ENCODE measurements at places on chromosomes 4 and X.

GRCh38 chrX:76148041-76148665 is 24.7 kb upstream of the PBDC1 start:
- DNase-seq = peak; percentile 27

DNA sequence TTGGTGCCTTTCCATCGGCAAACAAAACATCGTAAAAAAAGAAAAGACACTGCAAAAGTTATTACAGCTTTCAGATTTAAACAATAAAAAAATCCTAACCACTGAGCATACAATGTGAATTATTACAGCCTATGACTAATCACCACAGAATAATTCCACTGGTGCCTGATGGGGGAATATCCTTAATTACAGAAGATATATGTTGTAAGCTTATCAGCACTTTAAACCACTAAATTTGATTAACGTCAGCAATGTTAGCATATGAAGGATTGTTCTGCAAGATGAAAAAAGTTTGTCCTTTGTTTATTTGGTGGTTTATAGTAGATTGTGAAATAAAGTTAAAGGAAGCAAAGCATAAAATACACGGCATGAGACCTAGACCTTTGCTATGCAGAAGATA is 210.2 kb upstream of the ADAMTS3 start:
- DNase-seq = no peak

- DNase-seq = no peak
These were observed 14.8 kb upstream of the MXD4 start for GRCh38 chr4:2276581-2277325.

GRCh38 chr4:113285501-113285900 is 236.0 kb downstream of the ANK2 start:
- no peak for DNase-seq

GRCh38 chr4:130722361-130722760 is 1626.4 kb downstream of the C4orf33 start:
- no peak for DNase-seq

DNA sequence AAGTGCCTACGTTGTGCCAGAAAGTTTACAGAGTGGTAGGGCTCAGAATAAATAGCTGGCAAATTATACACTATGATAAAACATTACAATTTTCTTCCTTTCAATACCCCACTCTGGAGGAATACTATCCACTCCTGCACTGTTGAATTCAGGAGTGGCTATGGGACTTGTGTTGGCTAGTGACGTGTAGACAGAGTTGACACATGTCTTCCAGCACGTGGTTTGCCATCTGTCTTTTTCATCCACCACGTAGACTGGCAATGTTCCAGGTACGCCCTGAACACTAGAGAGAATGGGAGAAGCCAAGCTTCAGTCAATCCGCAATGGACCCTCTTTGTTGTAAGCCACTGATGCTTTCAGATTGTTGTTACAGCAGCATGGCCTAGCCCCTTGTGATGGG is 168.8 kb upstream of the RBPJ start:
- no peak for DNase-seq

- DNase-seq = no peak
These were observed 148.7 kb upstream of the CHRDL1 start for GRCh38 chrX:110944311-110944750.

DNA sequence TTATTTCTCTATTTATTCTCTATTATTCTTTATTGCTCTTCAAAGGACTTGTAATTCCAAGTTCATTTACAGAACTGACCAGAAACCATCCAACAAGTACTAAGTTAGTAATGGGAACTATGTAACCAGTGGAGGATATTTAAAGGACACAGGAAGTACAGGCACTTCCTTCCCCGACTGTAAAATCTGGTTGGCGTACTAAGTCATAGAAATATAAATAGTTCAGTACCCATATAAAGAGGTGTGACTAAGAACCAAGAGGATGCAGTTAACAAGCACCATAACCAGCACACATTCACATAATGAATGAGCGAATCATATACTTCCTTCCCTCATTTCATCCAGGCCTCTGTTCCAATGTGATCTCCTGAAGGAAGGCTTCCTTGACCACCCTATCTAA is 3.6 kb upstream of the EIF4E start:
- no peak for DNase-seq

DNA sequence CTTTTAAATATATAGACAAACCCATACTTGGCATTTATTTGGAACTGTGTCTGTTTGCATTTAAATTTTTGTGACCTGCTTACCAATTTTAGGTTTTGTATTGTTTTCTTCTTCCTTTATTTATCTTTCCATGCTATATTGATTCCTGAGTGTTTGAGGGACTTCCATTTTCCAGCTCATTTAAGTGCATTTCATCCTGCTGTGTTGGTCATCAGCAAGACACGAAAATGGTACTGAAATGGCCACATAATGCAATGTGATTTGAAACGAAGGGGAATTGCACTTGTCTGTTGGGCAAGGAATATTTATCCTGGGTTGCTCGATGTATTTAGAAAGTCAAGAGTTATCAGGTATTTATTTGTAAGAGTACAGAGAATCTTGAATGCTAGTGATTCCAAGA is 524.3 kb upstream of the MAGEB2 start:
- no peak for DNase-seq

GRCh38 chr4:74632634-74633033 is 161.7 kb downstream of the BTC start:
- DNase-seq = peak; percentile 45

DNA sequence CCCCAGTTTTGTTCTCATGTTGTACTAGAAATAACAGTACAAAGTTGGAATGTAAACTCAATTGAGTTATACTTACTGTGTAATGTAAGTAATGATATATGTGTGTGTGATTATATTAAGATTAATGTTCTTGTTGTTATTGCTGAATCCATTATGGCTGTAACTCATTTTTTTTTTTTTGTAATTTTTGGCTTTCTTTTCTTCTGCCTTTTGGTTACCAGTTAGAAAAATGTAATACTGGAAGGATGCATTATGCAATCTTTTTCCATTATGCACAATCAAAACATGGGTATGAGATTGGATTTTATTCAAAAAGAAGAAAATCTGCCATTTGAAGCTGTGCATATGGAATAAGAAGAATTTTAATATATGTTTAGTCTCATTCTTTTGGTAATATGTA is 34.0 kb downstream of the BANK1 start:
- no peak for DNase-seq

DNA sequence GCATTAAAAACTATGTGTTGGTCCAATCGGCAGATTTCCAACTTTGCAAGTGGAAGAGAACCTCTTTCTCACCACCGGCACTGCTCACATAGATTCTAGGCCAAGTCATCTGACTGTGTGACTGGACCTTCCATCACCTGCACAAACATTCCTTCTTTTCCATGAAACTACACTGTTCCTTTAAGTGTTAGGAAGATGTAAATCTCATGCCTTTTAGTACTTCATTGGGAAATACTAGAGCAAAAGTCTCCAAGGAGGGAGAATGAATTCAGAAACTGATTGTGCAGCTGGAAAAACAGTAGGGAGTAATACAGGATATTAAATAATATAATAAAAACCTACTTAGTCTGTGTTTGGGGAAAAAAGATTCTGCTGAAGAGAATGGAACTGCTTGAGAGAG is 238.2 kb downstream of the GPC3 start:
- no peak for DNase-seq

DNA sequence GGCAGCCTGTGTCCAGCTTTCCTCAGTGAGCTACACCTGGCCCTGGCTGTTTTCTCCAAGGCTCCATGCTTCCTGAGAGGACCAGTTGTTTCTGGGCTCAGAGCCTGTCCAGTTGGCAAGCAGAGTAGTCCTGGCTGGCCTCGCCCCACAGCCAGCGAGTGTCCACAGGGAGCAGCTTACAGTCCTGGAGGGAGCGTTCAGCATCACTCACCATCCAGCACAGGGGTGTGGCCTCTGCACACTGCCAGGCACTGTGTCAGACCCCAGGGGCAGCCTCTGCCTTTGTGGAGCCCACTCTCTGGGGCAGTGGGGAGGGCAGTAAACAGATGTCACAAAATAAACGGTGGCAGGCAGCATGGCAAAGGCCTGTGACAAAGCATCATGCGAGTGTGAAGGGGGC is 23.9 kb downstream of the EVC start:
- DNase-seq = no peak

GRCh38 chr4:26802790-26803189 is 57.9 kb upstream of the STIM2 start:
- no peak for DNase-seq

DNA sequence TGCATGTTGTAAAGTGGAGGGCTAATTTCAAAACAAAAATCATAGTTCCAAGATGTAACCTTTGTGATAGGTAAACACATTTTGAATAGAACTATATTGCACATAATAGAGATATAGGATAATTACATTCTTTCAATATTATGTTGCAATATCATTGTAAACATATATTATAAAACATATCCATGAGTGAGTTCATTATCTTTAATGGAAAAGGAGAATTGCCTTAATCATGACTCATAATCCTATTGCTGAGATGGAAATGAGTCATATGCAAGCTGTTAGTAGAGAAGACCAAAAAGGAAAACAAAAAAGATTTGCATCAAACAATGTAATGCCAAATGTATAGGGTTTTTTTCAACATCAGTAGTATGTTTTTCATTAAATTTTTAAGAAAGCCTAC is 73.7 kb upstream of the WDR44 start:
- DNase-seq = no peak

GRCh38 chr4:90051999-90052398 is 75.2 kb upstream of the CCSER1 start:
- no peak for DNase-seq

GRCh38 chrX:100636321-100636991 is at the start of gene TSPAN6:
TSPAN6 (minus strand) TSS chrX:100636806; CDS start chrX:100636694, 112 bp downstream.
- DNase-seq = peak; percentile 80

DNA sequence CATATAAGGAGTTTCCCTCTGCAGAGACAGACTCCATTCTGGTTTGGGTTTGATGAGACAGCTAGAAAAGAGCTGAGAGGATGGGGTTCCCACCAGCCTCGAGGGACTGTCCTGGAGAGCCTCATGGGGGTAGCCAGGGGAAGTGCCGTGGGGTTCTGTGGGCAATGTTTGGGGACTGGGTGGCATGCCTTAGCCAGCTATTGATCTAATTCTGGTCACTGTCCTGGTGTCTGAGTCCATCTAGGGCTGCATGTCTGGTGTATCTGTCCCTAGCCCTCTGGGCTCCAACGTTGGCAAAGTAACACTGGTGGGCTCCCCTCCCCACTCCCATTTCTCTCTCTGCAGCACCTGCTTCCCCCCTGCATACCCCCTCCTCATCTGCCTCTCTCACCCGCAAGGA is 135.4 kb downstream of the SMIM20 start:
- DNase-seq = no peak

- no peak for DNase-seq
These were observed 126.9 kb downstream of the MAML3 start for GRCh38 chr4:140027101-140027500.

- DNase-seq = no peak
These were observed 158.4 kb downstream of the CHIC2 start for GRCh38 chr4:53905941-53906377.

- DNase-seq = no peak
These were observed 250.0 kb downstream of the CBR4 start for GRCh38 chr4:168759959-168760527.

GRCh38 chrX:17470136-17470535 is 95.1 kb downstream of the NHS start:
- DNase-seq = no peak

GRCh38 chrX:109886122-109886761 is 116.7 kb upstream of the TMEM164 start:
- DNase-seq = peak; percentile 34

DNA sequence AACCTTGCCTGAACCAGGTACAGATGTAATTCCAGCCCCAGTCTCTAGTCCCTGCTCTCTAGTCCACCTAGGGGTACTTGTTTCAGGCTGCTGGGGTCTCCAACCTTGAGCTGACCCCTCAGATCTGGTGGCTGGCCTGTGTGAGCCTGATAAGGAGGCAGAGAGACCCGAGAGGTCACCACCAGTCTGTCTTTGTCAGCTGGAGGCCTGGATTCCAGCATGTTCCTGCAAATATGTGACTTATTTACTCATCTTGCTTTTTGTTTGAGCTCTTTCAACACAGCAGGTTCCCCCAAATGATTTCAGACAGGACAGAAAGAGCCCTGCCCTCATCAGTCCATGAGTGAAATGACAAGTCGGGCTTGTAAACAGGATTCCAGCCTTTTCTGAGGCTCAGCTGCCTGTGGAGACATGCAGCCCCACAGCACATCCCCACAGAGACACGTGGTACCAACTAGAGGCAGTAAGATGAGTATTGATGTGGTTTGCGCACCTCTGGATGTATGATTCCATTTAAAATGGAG is 37.5 kb upstream of the STK26 start:
- no peak for DNase-seq

DNA sequence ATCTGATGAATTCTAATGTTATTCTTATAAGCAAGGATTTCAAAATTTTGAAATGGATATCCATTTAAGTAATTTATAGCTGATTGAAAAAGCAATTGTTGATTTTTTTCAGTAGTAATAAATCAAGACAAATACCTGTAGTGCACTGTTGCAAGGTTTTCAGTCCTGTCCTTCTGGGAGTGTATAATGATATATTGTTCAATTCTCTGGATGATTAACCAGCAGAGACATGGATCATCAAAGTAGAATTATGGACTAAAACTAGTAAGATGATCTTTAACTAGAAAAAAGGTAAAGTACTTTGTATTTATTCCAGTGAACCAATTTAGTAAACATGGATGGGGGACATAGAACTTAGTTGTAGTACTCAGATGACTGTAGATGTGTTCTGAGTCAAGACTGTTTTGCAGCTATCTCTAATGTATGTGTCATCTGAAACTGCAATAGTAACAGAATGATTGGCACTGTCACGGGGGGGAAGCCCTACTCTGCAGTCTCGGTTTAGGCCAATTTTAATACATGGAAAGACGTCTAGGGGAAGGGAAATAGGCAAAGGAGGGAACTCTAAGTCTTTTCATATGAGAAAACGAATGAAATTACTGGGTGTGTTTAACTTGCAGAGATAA is 121.9 kb downstream of the GLRA3 start:
- no peak for DNase-seq

- no peak for DNase-seq
These were observed 17.1 kb downstream of the DAPP1 start for GRCh38 chr4:99833756-99834155.

DNA sequence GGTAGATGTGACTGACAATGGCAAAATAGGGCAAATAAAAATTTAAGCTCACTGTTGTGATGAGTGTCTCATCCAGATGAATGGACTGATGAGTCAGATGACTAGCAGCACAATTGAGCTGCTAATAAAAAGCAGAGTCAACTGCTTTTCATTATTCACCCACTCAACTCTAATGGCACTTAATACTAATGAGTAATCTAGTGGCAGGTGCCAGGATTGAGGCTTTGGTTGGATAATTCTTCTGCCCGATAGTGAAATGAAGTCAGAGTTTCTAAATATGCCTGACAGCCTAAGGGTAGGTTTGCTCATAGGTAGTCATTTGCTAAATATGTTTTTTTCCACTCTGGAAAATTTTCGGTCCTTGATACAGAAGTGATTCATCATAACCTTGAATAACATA is 10.4 kb downstream of the OGT start:
- DNase-seq = no peak

- DNase-seq = no peak
These were observed 146.8 kb downstream of the RPA4 start for GRCh38 chrX:97030463-97030862.

DNA sequence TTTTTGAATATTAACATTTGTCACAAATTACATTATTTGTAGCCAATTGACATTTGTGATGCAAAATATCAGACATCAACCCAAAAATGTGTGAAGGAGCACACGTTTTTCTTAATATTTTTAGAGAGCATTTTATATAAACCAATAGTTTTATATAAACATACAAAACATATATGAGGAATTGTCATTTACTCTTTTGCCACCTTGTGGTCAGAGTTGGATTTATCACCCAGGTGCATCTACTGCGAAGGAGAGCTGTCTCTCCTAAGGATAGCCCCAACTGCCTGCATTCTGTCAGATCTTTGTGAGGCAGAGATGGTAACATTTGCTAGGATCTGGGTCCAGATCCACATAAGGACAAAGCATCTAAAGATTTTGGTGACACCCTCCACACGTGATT is 2.5 kb upstream of the USP27X start:
- peak; percentile 24 for DNase-seq

All from stimulated activated CD8-positive, alpha-beta memory T cell treated with anti-CD3 and anti-CD28 coated beads, Interleukin-4, amount 100 ng/mL, for 48 hours (primary cell).